ENCODE measurements at places on chromosomes 2 and 18.

- no peaks in the 10 kb centered on the region for H3K36me3 ChIP-seq
- DNase-seq = no peak
- no peaks in the 10 kb centered on the region for H3K27me3 ChIP-seq
- H3K4me3 ChIP-seq = no peak overlapping the region
- H3K27ac ChIP-seq = no peak overlapping the region
Observed at GRCh38 chr18:69725009-69725408, 222.7 kb downstream of the CD226 start.

DNA sequence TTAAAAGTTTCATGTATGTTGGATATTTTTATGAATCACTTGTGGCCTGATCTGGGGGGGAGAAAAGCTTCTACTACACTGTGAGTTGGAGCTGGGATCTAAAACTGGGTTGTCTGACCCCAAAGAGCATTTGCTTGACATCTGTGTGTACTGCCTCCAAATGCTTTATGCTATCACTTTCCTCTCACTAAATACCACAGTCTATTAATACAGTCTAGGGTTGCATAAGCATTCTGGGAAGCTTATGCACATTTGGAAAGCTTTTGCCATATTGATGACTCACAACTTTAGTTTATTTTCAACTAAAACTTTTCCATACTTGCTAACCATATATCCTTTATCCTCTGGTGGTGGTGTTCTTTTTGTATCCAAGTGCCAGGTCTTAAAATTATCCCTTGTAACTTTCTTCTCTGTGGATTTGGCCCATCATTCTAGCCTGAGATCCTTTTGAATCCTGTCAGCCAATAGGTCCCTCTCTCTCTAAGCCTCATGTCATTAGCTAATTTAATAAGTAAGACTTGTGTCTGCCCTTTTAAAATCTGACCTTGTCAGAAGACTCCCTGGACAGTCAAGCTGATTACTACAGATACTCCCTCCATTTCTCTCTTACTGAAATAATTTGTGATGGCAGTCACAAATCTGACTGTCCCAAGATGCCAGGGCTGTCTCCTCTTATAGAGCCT lies 72.7 kb downstream of the NXPH2 start:
- H3K36me3 ChIP-seq = no peaks in the 10 kb centered on the region
- no peaks in the 10 kb centered on the region for H3K27me3 ChIP-seq
- H3K4me3 ChIP-seq = no peak overlapping the region
- DNase-seq = no peak

- H3K4me1 ChIP-seq = no peaks in the 10 kb centered on the region
- H3K4me3 ChIP-seq = no peak overlapping the region
- H3K27ac ChIP-seq = no peak overlapping the region
- DNase-seq = no peak
Observed at GRCh38 chr18:27608174-27608573, 423.1 kb upstream of the CHST9 start.

DNA sequence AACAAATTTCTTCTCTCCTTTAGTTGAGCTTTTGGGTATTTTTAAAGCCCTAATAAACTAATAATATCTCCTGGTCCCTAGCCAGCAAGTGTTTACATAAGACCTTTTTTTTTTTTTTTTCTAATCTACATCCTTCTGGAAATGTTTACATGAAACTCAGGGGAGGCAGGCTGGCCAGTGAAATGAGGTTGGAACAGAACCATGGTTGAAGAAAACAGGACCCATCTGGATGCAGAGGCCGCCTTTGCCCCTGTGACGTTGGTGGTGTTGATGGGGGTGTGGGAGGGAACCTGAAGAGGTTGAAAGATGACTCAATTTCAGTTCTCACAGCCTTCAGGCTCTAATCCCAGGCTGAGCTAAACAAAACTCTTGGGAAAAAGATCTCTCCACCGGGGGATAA lies 118.5 kb downstream of the NRP2 start:
- no peaks in the 10 kb centered on the region for H3K4me1 ChIP-seq
- no peaks in the 10 kb centered on the region for H3K36me3 ChIP-seq
- DNase-seq = no peak
- H3K27ac ChIP-seq = no peak overlapping the region

GRCh38 chr18:35817604-35818352 lies 154.7 kb upstream of the RMP24 start:
- no peaks in the 10 kb centered on the region for H3K36me3 ChIP-seq
- no peak overlapping the region for H3K4me3 ChIP-seq
- no peaks in the 10 kb centered on the region for H3K4me1 ChIP-seq
- H3K27me3 ChIP-seq = no peaks in the 10 kb centered on the region
- H3K27ac ChIP-seq = no peak overlapping the region

GRCh38 chr2:62999905-63000304 lies 50.7 kb upstream of the OTX1 start:
- no peak for DNase-seq
- no peak overlapping the region for H3K27ac ChIP-seq
- no peak overlapping the region for H3K4me3 ChIP-seq
- no peaks in the 10 kb centered on the region for H3K27me3 ChIP-seq
- H3K36me3 ChIP-seq = no peaks in the 10 kb centered on the region

DNA sequence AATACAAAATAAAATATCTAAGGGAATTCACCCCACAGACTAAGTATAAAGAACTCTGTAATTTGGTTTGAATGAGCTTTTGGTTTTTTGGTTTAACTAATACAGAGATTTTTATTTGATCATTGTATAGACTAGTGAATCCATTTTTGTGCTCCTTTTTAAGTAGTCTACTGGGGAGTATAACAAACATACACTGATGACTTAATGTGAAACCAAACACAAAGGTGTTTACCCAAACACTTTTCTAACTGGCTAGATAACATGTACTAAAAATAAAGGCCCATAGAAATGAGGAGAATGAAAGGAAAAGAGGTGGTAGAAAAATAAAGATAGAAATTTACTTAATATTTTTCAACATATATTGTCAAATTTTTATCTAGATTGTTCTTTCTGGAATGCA lies 146.0 kb downstream of the NRXN1 start:
- peak; percentile 24 for DNase-seq
- H3K27ac ChIP-seq = no peak overlapping the region
- H3K4me3 ChIP-seq = no peak overlapping the region
- H3K36me3 ChIP-seq = no peaks in the 10 kb centered on the region
- H3K4me1 ChIP-seq = peaks cover 18% of the 10 kb centered on the region
- no peaks in the 10 kb centered on the region for H3K27me3 ChIP-seq

- H3K27ac ChIP-seq = no peak overlapping the region
- no peaks in the 10 kb centered on the region for H3K36me3 ChIP-seq
- H3K27me3 ChIP-seq = no peaks in the 10 kb centered on the region
Observed at GRCh38 chr2:186696290-186696689, 2.4 kb downstream of the FAM171B start.

GRCh38 chr18:72107647-72108383 lies 436.3 kb downstream of the CBLN2 start:
- DNase-seq = no peak
- no peaks in the 10 kb centered on the region for H3K4me1 ChIP-seq
- H3K27me3 ChIP-seq = no peaks in the 10 kb centered on the region

- H3K4me1 ChIP-seq = no peaks in the 10 kb centered on the region
- H3K27ac ChIP-seq = no peak overlapping the region
- no peaks in the 10 kb centered on the region for H3K36me3 ChIP-seq
Observed at GRCh38 chr18:79896738-79897137, 54.7 kb downstream of the SLC66A2 start.

GRCh38 chr18:40470723-40471122 lies 1484.3 kb upstream of the PIK3C3 start:
- no peaks in the 10 kb centered on the region for H3K4me1 ChIP-seq
- no peak for DNase-seq
- no peak overlapping the region for H3K4me3 ChIP-seq
- no peaks in the 10 kb centered on the region for H3K27me3 ChIP-seq
- no peaks in the 10 kb centered on the region for H3K36me3 ChIP-seq

DNA sequence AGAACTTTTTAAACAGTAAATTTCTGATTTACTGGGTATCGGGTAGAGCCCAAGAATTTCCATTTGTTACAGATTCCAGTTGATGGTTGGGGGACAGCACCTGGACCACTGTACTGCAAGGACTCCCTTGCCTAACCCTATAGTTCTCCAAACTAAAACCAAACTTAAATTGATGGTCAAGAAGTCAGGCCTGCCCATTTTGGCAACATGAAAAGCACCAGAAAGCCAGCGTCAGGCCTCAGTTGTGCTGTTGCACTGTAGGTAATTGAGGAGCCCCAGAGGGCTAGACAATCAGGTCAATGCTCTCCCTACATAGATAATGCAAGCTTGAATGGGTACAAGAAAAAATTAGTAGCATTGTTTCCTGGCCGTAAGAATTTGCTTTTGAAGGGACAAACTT lies 40.5 kb downstream of the NOP58 start:
- peaks cover 3% of the 10 kb centered on the region for H3K4me1 ChIP-seq
- H3K36me3 ChIP-seq = peaks cover 32% of the 10 kb centered on the region
- no peak for DNase-seq
- H3K4me3 ChIP-seq = no peak overlapping the region
- no peaks in the 10 kb centered on the region for H3K27me3 ChIP-seq

DNA sequence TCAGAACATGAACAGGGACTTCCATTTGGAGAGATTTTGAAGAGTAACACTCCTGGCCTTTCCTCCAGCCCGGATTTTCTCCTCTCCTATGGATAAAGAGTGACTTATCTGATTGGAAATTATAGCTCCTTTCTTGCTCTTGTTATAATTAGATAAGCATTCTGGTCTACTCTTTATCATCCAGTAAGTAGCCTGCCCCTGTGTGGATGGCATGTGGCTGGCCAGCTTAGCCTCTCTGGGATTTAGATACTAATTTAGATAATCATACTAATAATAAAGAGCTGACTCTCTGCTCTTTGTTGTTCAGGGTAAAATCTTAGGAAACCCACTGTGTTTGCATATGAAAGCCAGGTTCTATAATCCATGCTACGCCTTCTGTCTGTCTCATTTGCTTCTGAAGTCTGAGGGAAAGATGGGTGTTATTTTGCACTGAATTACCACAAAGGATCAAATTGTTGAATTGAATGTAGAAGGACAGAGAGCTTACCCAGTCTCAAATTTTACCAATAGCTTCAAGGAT lies 438.8 kb downstream of the SPAG16 start:
- H3K4me3 ChIP-seq = no peak overlapping the region
- no peak overlapping the region for H3K27ac ChIP-seq
- H3K27me3 ChIP-seq = no peaks in the 10 kb centered on the region
- no peaks in the 10 kb centered on the region for H3K36me3 ChIP-seq

- H3K36me3 ChIP-seq = no peaks in the 10 kb centered on the region
- peaks cover 22% of the 10 kb centered on the region for H3K4me1 ChIP-seq
- no peaks in the 10 kb centered on the region for H3K27me3 ChIP-seq
- H3K4me3 ChIP-seq = no peak overlapping the region
- peak overlapping the region; percentile 4 for H3K27ac ChIP-seq
Observed at GRCh38 chr2:60317844-60318243, 235.6 kb downstream of the BCL11A start.

DNA sequence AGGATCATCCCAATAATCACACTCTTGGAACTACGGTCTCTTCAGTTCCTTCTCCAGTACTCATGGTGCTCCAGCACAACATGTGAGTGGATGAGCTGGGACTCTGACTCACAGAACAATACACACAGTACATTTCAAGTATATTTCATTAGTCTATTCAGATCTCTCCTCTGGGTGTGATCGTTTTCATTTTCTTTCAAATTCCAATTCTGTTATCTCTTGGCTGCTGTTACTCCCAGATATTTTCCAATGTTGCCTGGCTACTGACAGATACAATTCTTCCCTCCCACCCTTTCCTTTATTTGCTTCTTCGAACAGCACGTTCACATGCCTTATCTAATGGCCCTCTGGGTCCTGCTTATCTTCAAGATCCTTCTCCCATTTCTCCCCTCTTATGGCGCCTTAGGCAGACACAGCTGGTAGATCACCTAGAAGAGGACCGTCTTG lies 216.0 kb downstream of the ACKR3 start:
- no peaks in the 10 kb centered on the region for H3K36me3 ChIP-seq
- no peak overlapping the region for H3K27ac ChIP-seq
- no peak for DNase-seq
- H3K27me3 ChIP-seq = no peaks in the 10 kb centered on the region
- no peaks in the 10 kb centered on the region for H3K4me1 ChIP-seq

GRCh38 chr18:47970664-47971531 lies 40.4 kb upstream of the SMAD2 start:
- no peaks in the 10 kb centered on the region for H3K36me3 ChIP-seq
- H3K4me3 ChIP-seq = no peak overlapping the region
- H3K27ac ChIP-seq = peak overlapping the region; percentile 42

GRCh38 chr2:9809064-9809356 lies 34.3 kb upstream of the TAF1B start:
- H3K27ac ChIP-seq = no peak overlapping the region
- no peaks in the 10 kb centered on the region for H3K4me1 ChIP-seq
- no peak for DNase-seq
- H3K36me3 ChIP-seq = no peaks in the 10 kb centered on the region

GRCh38 chr2:166240387-166241313 lies 112.8 kb upstream of the SCN1A start:
- peak overlapping the region; percentile 14 for H3K27ac ChIP-seq
- H3K4me1 ChIP-seq = peaks cover 17% of the 10 kb centered on the region

GRCh38 chr2:149611100-149611820 lies 23.7 kb upstream of the MMADHC start:
- no peaks in the 10 kb centered on the region for H3K27me3 ChIP-seq
- H3K4me3 ChIP-seq = no peak overlapping the region
- H3K36me3 ChIP-seq = no peaks in the 10 kb centered on the region
- DNase-seq = no peak
- no peaks in the 10 kb centered on the region for H3K4me1 ChIP-seq

DNA sequence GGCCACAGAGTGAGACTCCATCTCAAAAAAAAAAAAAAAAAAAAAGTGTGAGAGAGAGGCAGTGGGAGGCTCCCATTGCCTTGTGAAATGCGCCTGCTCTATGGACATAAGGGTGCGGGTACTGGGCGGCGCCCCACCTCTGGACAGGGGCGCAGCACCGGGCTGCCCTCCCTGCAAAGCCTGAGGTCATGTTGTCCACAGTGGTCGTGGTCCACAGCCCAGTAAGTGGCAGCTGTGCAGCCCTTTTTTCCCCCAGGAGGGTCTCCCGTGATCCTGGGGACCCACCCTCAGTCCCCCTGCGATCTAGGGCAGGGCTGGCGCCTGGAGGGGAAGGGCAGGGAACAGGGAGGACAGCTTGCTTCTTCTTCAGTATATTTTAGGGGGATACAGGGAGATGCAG lies 37.8 kb downstream of the LPIN1 start:
- H3K27me3 ChIP-seq = no peaks in the 10 kb centered on the region
- no peak overlapping the region for H3K27ac ChIP-seq
- peaks cover 55% of the 10 kb centered on the region for H3K36me3 ChIP-seq
- DNase-seq = no peak
- H3K4me3 ChIP-seq = no peak overlapping the region

DNA sequence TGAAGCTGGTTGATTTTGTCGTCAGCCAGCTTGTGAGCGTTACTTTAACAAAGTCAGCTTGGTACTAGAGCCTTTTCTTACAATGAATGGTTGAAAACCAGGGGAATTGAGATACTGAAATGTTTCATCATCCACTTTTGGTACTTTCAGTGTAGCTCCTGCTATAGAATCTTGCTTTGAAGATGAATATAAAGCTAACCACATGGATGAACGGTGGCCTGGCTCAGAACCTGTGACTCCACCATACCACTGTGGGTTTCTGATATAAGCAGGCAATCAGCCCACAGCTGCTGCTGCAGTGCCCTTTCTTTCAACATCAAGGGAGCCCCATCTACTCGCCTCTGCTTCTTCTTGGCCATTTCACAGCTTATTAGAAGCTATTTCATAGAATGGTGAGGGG lies 53.2 kb upstream of the GPR45 start:
- no peaks in the 10 kb centered on the region for H3K27me3 ChIP-seq
- no peak overlapping the region for H3K4me3 ChIP-seq
- H3K27ac ChIP-seq = no peak overlapping the region
- H3K36me3 ChIP-seq = no peaks in the 10 kb centered on the region
- DNase-seq = no peak
